Muscle of arm (tissue), 14 donors: ENCODE measurements at places on chromosomes 2 and 18.

GRCh38 chr2:171490577-171490976 lies 31.7 kb upstream of the CYBRD1 start:
- DNase-seq: no peak

GRCh38 chr2:54665436-54665856 lies 58.0 kb upstream of the EML6 start:
- peak; percentile 60 for DNase-seq

GRCh38 chr2:8036366-8036765 lies 645.5 kb upstream of the ID2 start:
- no peak for DNase-seq

DNA sequence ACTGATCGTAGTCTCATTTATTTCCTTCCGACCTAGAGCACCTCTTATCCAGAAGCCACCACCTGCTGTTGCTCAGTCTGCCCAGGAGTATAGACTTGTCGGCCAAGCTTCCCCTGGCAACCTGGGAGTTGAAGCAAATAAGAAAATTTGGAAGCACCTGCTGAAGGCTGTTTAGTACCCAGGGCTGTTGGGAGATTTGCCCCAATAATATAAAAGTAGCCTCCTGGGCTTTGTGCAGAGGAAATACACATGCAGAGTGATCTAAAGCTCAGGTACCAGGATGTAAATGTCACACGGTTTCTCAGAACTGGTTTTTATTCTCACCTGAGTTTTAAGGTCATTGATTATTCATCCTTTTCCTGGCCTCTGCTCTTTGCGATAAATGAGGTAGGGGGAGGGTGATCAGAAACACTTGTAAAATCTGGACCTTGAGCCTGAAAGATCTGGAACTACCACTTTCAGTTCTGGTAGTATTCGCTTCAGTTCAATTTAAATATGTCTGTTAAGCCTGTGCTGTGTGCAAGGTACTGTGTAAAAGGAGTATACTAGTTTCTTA lies 789 bp upstream of the COX7A2L start:
- DNase-seq: no peak

GRCh38 chr2:151302404-151302803 lies 12.9 kb upstream of the NMI start:
- no peak for DNase-seq

DNA sequence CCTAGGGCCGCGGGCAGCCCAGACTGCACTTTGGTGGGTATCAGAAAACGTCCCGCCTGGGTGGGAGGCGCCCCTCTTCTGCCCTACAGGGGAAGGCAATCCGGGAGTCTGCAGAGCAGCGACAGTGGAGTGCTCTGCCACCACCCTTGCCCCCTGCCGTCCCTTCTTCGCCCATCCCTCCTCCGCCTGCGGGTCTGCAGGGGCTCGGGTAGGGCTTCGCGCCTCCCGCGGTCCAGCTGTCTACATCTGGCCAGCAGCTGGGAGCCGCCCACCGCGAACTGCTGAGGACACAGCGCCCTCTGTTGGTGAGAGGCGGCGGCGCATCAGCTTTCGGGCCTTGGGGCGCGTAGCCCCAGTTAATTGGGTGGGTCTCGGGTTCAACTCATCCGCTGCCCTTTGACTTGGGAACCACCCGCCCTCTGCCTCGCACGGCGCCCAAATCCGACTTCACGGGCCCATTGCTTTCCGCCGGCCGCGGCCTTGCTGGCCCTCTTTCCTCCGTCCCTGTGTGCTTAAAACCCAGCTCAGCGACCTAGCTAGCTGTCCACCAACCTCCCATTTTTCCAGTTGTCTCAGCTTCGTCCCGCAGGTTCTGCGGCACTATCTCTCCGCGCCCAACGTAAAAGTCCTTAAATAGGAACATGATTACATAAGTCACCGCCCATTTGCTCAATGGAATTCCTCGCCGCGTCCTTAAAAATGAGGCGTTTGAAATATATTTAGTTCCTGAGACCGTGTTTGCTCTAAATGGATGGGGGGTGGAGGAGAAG lies 17.6 kb downstream of the WNT10A start:
- peak; percentile 69 for DNase-seq

DNA sequence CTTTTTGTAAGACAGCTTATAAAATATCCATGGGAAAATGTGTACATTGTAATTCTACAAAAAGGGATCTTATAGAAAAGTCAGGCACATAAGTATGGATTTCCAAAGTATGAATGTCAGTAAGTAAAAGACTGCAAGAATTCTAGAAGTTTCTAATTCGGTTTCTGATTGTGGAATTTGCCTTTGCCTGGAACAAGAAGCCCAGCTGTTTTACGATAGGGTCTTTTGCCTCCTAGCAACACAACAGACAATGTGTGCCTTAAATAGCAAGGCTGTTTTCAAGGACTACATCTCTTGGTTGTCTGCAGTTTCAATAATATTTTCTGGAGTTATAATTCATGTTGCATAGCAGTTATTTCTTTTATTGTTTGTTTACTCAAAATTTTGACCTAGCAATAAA lies 312.9 kb downstream of the MTX2 start:
- DNase-seq: no peak

GRCh38 chr2:85975581-85975980 lies 86.8 kb upstream of the ST3GAL5 start:
- no peak for DNase-seq

DNA sequence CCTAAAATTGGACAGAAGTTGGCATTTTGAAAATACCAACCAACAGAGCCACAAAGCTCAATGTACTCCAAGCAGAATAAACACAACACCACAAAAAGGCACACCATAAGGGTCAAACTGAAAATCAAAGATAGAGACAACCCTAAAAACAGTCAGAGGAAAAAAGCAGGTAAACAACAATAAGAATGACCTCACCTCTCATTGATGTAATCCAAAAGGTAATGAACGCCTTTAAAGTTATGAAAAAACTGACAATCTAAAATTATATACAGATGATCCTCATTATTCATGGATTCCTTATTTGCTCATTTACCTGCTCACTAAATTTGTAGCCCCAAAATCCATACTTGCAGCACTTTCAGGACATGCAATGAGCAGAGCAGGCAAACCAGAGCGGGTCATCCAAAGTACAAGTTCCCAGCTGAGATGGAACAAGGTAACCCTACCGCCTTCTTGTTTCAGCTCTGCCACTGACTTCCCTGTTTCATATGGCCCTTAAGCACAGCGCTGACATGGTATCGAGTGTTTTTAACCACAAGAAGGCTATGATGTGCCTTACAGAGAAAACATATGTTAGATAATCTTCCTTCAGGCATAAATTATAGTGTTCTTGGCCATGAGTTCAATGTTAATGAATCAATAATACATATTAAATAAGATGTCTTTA lies 17.0 kb downstream of the RTN4 start:
- no peak for DNase-seq

- DNase-seq: no peak
These were observed 615 bp upstream of the CCNT2 start for GRCh38 chr2:134917888-134918525.

DNA sequence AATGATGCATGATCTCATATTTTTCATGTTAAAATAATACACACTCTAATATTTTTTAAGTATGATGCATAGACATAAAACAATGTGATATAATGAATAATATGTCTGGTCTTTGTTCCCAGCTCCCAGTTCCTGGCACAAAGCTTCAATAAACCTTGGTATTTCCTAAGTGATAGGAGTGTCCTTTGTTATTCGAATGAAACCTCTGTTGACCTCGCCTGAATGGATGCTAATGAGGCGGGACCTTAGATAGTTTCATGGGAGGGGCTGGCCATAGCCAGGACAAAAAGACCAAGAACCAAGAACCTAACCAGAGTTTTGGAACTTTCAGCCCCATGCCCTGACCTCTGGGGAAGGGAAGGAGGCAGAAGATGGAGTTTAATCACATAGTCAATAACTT lies 257.7 kb upstream of the COPS8 start:
- no peak for DNase-seq

GRCh38 chr2:211141646-211142045 lies 585.2 kb downstream of the CPS1 start:
- no peak for DNase-seq

DNA sequence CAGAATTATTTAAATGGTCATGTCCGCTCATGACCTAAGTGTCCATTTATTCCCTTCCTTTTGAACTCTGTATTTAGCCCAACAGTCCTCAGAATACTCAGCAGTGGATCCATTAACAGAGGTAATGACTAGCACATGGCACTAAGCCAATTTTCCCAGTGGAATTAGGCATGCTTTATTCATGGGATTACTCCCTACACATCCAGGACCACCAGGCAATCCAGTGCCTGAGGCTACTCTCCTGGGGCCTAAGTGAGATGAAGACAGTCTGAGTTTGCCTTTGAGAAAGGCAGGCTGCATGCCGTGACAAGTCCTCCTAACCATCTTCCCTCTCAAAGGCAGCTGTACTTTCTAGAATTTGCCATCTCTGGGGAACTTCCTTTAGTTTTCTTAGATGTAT lies 128.6 kb downstream of the SPOPL start:
- no peak for DNase-seq

- no peak for DNase-seq
These were observed 179.4 kb downstream of the SP3 start for GRCh38 chr2:173785813-173786212.

DNA sequence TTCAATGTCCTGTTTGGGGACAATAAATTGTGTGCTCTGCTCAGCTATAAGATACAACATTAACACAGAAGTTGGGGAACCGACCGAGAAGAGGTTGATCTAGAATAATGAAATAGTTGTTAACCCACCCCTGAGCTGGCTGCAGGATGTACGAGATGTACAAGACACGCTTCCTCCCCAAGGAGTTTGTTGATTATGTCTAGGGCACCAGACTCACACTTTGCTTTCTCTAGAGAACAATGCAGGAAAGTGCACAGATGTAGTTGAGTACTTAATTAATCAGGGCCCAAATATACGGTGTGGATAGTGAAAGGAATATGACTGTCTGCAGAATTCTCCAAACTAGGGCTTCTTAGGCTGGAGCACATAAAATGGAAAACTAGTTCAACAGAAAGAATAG lies 415.2 kb upstream of the TNP1 start:
- DNase-seq: no peak

GRCh38 chr2:127453392-127454171 lies 35.4 kb downstream of the PROC start:
- no peak for DNase-seq

DNA sequence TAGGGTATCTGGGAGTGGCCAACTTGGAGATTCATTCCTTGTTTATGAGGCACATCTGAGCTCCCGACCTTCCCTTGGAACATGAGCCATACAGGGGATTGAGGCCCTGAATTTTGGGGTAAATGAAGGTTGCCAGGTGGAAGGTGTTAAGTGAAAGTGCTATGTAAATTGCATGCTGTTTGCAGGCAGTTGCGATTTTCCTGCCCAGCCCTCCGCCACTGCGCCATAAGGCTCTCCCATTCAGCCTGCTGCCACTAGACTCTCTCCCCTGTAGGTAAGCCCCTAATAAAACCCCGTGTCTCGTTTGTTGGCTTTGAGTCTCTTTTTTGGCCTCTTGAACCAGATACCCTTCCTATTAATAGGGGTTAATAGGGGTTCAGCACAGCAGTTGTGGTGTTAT lies 33.8 kb downstream of the PCARE start:
- no peak for DNase-seq

DNA sequence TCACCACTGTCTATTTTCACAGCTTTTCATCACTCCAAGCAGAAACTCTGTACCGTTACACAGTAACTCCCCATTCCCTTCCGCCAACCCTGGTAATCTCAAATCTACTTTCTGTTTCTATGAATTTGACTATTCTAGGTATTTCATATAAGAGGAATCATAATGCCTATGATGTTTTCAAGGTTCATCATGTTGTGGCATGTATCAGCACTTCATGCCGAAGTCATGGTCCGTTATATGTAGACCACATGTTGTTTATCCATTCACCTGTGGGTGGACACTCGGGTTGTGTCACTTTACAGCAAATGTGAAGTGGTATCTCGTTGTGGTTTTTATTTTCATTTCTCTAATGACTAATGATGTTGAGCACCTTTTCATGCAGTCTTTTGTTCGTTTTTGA lies 21.6 kb downstream of the CPSF3 start:
- no peak for DNase-seq

DNA sequence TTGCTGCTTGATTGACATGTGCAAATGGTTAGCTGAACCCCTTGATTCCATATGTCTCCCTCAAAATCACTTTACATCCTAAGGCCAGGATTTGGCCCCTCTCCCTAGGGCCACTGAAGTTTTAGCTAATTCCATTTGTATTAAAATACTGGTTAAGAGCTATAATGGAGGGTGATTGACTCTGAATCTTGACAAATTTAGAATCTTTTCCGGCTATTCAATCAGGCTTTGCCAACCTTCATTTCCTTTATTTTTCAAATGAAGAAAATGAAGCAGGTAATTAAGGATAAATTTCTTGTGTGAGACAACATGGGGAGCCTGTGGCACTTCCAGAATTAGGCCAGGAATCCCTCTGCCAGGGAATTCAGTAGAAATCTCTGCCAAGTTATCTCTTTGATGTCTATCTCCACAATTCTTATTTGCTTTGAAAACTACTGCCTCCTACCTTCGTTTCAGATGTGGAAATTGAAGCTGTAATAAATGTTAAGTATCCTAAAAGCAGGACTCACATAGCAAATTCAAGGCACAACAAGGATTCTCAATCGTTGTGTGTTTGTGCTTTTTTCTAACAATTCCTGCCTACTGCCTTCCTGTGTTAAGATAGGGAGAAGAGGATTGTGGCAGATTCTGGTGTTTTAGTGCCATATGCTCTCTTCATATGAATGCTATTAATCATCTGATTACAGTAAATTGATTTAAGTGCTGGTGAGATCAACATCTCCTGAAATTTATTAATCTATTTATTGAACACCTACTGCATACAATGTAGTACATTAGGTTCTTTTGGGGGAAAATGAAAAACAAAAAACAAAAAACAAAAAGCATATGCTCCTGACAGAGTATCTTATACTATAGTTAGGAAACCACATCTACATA lies 47.8 kb upstream of the MAP4K3 start:
- no peak for DNase-seq

- DNase-seq: no peak
These were observed 58.2 kb downstream of the BCL2L11 start for GRCh38 chr2:111178730-111179405.

DNA sequence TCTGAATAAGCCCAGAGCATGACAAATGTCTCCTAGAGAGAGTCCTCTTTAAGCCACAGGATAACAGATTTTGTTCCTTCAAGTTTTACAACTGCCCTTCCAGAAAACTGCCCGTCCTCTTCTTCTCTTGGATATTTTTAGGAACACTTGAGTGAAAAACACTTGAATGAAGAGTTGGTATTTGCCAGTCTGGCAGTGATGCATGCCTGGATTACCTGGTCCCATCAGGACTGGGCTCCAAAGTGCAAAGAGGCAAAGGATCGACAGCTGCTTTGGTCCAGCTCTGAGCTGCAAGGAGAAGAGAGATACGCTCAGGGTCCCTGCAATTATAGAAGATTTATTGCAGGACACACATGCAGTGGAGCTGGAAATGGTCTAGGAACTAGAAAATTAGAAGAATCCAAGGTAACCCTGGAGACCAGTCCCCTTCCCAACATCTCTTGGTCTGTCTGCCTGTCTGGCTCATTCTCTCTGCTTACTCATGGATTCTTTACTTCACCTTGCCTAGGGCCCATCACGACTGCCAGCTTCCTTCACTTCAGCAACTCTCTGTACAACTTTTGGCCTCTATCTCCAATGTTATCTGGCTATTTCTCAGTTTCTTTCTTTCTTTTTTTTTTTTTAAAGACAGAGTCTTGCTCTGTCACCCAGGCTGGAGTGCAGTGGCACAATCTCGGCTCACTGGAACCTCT lies 112.1 kb upstream of the SIX2 start:
- no peak for DNase-seq
